ENCODE measurements at places on chromosomes 7 and 10.

DNA sequence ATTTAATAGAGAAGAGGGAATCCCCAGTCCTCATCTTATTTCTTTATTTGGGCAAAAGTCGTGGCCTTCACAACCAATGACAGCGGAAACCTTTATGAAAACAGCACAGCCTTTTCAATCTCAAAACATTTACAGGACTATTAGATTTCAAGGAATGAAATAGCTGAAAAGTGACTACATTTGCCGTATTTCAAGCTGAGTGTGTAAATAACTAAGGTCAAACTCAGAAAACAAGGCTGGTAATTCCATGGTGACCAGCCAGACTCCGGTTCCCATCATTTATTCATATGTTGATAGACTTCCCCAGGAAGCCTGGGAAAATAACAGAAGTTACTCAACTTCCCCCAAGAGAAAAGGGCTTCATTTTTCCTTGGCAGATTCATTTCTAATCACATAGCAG is 457.3 kb upstream of the NFE2L3 start:
- DNase-seq, result no peak

- no peak for DNase-seq
Observed at GRCh38 chr7:144006029-144006691, 6.0 kb downstream of the OR6B1 start.

GRCh38 chr7:48025624-48026023 is 3.3 kb downstream of the SUN3 start:
- no peak for DNase-seq

GRCh38 chr7:36075561-36075960 is 77.5 kb upstream of the EEPD1 start:
- no peak for DNase-seq

- DNase-seq, result no peak
Observed at GRCh38 chr10:74900297-74900696, 73.9 kb downstream of the KAT6B start.

DNA sequence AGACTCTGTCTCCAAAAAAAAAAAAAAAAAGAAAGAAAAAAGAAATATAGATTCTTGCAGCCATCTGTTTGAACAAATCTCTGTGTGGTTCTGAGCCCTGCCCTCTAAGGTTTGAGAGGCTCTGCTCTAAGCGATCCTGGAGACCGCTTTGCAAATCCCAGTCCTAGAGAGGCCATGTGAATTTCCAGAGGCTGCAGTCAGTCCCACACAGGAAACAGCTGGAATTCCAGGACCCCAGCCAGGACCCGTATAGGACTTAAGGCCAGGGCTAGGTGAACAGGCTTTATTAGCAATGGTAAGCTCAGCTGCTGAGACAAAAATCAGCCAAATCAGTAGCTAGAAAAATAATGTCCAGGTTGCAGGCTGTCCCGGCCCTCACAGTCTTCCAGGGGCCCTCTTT is 154.8 kb downstream of the RPS24 start:
- DNase-seq, result no peak

GRCh38 chr7:95324431-95324830 is at the start of gene PON1:
Gene PON1, minus strand, starts transcription at chr7:95324532. Its CDS starts 57 bp downstream, at chr7:95324475.
- no peak for DNase-seq

- DNase-seq, result no peak
Observed at GRCh38 chr10:101158459-101159058, 27.5 kb downstream of the TLX1 start.

GRCh38 chr7:36388423-36388822 is 1.2 kb upstream of the ANLN start:
- no peak for DNase-seq

GRCh38 chr10:109237050-109237449 is 686.3 kb downstream of the XPNPEP1 start:
- no peak for DNase-seq

GRCh38 chr10:45646384-45647050 is 26.1 kb downstream of the ZFAND4 start:
- DNase-seq, result no peak

DNA sequence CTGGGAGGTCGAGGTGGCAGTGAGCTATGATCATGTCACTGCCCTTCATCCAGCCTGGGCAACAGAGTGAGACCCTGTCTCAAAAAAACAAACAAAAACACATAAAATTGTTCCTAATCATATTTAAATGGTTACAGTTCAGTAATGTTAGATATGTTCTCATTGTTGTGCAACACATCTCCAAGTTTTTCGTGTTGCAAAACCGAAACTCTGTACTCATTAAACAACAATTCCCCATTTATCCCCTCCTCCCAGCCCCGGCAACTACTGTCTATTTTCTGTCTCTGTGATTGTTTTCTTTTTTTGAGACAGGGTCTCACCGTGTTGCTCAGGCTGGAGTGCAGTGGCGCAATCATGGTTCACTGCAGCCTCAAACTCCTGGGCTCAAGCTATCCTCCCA is 16.1 kb upstream of the PRXL2A start:
- DNase-seq, result no peak

- no peak for DNase-seq
Observed at GRCh38 chr7:128379900-128380479, 18.5 kb upstream of the PRRT4 start.
